Activated CD8-positive, alpha-beta memory T cell treated with anti-CD3 and anti-CD28 coated beads for 1 hour (primary cell): ENCODE measurements at places on chromosomes 7 and 10.

DNA sequence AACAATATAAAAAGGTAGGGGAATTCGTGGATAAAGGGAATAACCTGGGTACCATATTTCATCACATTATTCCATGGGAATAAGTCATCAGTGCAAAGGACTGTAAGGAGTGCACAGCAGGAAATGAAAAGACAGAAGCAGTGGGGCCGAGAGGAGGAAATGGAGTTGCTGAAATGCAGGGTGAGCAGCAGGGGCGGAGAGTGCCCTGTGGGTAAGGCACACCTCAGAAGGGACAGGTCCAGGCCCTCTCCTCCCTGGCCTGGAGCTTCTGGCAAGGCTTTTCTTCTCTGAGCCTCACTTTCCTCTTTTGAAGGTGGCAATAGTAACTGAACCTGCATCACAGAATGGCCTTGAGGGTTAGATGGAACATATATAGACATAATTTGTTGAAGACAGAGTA is 26.2 kb downstream of the IKZF1 start:
- no peak for DNase-seq

GRCh38 chr7:158707610-158708009 is 3.0 kb upstream of the NCAPG2 start:
- no peak for DNase-seq

DNA sequence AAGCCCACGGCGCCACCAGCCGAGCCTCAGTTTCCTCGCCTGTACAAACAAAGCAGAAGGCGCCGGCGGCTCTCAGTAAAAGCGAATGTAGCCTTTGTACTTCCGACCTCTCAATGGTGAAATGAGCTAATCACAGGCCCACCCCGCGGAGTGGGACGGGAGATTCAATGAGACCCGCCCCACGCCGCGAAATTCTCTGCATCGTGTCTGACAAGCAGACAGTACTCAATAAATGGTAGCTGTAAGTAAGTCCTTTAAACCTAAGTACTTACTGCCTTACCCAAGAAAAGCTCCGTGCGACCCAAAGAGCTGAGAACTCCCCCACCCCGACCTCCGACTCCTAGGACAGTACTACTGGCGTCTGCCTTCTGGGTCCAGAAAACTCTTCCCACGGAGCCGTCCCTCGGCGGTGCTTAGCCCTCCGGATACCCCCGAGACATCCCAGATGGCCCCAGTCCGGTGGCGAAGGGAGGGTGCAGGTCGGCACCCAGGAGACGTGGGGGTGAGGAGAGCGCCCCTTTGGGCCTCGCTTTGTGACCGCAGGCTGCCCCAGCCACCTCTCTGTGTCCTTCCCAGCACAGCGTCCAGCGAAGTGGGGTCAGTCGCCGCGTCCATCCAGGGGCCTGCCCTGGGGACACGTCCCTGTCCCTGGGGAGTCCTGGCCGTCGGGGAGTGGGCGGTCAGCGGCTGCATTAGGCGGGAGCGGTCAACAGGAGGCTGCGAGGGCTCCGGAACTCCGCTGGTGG is 972 bp upstream of the CXCL12 start:
- DNase-seq: no peak

- no peak for DNase-seq
Observed at GRCh38 chr7:27971171-27971812, 209.3 kb downstream of the JAZF1 start.

DNA sequence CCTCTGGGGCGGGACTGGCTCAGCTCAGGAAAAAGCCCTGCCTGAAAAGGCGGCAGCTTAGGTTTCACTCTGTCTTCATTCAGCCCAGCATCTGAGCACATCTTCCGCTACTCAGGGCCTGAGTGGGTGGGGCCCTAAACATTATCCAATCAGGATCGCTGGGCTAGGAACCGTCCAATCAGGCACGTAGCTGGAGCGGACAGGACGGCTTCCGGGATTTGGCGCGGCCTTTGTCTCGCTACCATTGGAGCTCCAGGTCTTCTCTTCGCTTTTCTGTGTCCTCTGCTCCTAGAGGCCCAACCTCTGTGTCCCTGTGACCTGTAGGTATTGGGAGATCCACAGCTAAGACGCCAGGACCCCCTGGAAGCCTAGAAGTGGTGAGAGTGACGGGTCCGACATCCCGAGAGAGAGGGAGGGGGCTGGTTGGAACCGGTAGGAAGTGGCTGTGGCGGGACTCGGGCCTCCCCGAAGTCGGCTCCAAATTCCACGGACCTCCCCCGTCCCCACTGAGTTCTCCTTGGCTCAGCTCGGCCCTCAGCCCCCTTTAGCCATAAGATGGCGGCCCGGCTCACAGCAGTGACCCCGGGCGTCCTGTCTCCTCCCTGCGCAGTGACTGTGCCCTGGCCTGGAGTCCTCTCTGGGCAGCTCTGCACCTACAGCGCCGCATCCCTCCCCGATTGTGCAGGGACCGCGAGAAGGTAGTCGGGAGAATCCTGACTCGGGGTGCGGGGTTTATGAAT is 99.1 kb downstream of the ZNF680 start:
- DNase-seq: no peak

DNA sequence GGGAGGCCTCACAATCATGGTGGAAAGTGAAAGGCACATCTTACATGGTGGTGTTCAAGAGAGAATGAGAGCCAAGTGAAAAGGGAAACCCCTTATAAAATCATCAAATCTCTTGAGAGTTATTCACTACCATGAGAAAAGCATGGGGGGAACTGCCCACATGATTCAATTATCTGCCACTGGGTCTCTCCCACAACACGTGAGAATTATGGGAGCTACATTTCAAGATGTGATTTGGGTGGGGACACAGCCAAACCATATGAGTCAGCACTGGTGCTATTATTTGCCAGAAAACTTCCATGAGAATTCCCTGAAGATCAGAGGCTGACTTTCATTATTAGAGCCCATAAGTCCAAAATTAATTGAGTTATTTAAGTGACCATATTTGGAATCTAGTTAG is 1001.2 kb upstream of the POT1 start:
- no peak for DNase-seq

DNA sequence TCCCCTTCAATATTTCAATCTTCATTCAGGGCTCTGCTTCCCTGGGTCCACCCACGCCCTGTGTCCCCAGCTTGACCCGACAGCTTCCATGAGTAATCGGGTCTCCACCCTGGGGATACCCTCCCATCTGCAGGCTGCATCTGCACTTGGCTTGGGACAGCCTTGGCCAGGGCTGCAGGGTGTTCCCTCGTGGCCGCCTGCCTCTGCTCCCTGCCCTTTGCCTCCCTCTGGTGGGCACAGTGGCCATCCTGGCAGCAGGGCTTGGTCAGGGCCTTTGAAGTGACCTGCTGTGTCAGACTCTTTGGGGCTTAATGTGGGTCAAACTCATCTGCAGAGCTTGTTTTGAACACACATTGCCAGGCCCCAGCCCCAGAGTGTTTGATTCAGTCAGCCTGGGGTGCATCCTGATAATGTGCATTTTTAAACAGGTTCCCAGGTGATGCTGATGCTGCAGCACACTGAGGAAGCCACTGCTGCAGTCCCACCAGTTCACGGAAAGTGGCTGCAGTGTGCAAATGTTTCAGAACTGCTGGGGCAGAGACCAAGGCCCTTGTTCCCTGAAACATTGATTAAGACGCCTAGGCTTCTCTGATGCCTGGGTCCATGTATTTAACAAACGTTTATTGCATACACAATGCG is 80.7 kb upstream of the SEC61G start:
- DNase-seq: no peak

DNA sequence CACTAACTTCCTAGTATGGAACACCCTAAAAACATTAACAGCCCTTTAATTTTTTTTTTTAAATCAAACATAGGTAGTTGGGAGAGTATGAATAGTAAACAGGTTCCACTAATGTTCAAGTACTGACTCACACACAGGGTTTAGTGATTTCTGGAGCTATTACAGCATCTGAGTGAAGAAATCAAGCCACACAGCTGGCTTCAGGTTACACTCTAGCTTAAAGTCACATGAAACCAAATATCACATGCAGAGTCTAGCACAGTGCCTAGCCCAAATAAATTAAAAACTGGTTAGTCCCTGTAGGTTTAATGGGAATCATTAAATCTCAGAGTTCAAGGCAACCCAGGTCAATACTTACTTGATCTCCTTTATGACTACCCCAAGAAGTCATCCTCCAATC is 11.6 kb downstream of the PANK1 start:
- DNase-seq: no peak
